ENCODE measurements at places on chromosomes 11 and 22. TPM values are rescaled to one million over a fixed set of nuclear protein-coding genes. Genes with fewer than 3 reads are reported as not detected.

DNA sequence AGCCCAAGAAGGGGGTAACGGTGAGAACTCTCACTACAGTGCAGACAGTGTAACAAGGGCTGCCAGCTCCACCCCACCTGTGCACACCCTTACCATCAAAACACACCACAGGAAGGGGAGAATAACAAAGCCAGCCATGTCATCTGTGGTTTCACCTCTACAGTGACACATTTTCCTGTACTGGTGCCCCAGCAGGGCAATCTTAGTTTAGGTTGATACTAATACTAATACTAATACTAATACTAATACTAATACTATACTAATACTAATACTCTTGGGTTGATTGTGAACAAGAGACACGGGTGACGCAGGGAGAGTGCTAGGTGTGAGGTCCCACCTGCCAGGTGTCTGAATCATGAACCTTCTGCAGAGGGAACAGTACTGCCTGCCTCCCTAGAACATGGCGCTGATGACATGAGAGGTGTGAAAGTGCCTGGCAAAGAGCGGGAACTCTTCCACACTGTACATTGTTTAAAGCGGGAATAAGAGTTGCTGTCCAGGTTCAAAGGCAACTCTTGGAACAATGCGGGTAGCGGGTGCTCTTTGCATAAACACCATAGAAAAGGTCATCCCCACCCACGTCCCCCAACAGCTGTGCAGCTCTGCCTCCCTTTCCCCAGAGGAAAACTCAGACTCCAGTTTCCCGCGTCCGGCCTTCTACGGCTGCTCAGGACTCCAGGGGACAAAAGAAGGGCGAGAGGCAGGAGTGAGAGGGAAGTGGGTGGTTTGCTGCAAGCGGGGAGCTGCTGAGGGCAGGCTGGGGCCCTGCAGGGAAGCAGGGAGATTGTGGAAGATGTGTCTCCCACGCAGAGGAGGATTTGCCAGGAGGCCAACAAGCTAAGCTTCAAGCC is 25.0 kb upstream of the TMPRSS4 start:
- no peak for DNase-seq

DNA sequence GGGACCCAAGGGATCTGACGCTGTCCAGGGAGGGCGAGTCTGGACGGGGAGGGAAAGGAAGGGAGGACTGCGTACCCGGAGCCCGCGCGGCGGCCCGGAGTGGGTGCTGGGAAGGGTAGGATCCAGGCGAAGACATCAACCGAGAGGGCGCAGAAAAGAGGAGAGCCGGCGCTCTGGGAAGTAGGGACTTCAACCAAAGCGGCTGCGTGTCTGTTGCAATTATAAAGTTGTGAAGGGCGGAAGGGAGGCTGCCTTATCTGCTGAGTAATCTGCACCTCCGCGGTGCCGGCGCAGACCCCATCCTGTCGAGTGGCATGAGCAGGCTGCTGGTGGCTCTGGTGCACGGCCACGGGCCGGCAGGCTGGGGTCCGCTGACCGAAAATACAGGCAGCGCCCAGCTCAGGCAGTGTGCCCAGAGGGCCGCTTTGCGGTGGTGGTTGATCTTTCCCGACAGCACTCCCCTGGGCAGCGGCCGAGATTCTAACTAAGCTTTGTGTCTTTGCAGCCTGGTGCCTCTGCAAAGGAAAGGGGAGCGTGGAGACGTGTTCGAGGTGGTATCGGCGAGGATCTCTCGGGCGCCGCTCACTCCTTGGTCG is 978 bp downstream of the C11orf87 start:
- peak; percentile 43 for DNase-seq

DNA sequence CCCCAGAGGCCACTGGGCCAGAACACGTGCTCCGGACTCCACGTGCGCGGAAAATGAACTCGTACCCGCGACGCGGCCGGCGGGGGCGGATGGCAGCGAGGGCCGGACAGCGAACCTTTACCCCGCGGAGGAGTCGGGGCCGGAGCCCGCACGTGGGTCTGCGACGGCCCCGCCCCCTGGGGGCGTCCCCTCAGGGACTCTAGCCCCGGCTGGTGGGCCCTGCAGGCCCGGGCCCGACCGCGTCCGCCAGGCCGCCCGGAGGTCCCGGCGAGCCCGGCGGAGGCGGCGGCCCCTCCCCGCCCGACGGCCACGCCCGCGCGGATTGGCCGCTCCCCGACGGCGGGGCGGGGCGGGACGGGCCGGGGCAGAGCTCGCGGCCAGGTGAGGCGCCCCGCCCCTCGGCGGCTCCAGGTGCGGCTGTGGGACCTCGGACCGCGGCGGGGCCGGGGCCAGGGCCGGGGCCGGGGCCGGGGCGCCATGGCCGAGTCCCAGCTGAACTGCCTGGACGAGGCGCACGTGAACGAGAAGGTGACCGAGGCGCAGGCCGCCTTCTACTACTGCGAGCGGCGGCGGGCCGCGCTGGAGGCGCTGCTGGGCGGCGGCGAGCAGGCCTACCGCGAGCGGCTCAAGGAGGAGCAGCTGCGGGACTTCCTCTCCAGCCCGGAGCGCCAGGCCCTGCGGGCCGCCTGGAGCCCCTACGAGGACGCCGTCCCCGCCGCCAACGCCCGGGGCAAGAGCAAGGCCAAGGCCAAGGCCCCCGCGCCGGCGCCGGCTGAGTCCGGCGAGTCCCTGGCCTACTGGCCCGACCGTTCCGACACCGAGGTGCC is at the start of gene FAM83F:
Gene FAM83F, plus strand, starts transcription at position 389 of the 827 bp plus-strand sequence. Its CDS starts 89 bp downstream, at position 478.
- no peak for DNase-seq

GRCh38 chr11:17298302-17298701 is 21.8 kb downstream of the NUCB2 start:
- no peak for DNase-seq

DNA sequence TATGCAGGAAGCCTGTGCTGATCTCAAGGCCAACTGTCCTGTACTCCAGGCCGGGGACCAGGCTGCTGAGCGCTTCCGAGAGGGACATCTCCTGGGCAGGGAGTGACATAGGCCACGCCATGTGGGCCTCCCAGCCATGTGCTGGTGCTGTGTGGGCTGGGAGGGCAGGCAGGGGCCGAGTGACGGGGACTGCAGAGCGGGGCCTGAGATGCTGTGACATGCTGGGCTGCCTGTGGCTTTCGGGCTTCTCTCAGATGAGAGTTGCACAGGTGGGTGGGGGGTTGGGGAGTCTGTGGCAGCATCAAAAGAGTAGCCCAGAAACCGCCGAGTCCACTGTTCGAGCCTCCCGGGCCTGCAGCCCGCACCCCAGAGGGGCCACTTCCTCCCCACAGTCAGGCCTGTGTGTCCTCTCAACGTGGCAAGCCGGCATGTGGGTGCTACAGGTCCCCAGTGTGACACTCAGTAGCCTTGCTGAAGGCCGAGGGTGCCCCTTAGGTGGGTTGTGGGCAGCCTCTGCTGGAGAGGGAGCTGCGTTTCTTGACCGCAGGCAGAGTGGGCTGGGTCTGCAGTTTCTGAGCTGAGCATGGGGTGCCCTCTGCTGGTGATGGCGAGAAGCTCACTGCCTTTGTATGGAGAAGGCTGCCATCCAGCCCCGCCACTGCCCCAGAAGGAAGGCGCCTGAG is 101.2 kb downstream of the BCR start:
- peak; percentile 87 for DNase-seq

GRCh38 chr22:42646569-42647525 is 2.3 kb downstream of the CYB5R3 start:
- peak; percentile 71 for DNase-seq

RAB30 gene
- 3.7 TPM for total RNA-seq

SLN gene
- not detected for total RNA-seq

C11orf24 gene
- 17.4 TPM for total RNA-seq

VPREB1 gene
- total RNA-seq = not detected
